ENCODE measurements at places on chromosomes 1 and 21. TPM values are rescaled to one million over a fixed set of nuclear protein-coding genes. Genes with fewer than 3 reads are reported as not detected.

DNA sequence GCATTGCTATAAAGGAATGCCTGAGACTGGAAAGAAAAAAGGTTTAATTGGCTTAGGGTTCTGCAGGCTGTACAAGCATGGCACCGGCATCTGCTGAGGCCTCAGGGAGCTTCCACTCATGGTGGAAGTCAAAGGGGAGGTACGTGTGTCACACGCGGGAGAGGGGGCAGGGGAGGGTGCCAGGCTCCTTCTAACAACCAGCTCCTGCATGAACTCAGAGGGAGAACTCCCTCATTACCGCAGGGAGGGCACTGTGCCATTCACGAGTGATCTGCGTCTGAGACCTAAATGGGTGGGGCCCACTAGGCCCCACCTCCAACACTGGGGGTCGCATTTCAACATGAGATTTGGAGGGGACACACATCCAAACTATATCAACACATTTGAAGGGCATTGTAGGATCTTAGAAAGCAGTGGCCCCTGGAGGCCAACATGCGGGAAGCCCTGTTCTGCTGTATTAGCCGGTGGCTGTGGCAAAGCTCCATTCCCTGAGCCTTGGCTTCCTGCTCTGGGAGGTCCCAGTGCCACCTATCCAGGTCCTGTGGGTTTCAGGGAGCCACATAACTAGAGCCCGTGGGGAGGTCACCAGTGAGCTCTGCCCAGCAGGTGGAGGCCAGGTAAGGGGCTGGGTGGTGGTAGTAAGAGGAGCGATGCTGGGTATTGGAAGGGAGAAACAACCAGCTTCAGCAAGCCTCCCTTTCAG lies 10.0 kb downstream of the WNT3A start:
- DNase-seq: no peak

- no peak for DNase-seq
These were observed 181.4 kb downstream of the NRIP1 start for GRCh38 chr21:14883351-14883750.

DNA sequence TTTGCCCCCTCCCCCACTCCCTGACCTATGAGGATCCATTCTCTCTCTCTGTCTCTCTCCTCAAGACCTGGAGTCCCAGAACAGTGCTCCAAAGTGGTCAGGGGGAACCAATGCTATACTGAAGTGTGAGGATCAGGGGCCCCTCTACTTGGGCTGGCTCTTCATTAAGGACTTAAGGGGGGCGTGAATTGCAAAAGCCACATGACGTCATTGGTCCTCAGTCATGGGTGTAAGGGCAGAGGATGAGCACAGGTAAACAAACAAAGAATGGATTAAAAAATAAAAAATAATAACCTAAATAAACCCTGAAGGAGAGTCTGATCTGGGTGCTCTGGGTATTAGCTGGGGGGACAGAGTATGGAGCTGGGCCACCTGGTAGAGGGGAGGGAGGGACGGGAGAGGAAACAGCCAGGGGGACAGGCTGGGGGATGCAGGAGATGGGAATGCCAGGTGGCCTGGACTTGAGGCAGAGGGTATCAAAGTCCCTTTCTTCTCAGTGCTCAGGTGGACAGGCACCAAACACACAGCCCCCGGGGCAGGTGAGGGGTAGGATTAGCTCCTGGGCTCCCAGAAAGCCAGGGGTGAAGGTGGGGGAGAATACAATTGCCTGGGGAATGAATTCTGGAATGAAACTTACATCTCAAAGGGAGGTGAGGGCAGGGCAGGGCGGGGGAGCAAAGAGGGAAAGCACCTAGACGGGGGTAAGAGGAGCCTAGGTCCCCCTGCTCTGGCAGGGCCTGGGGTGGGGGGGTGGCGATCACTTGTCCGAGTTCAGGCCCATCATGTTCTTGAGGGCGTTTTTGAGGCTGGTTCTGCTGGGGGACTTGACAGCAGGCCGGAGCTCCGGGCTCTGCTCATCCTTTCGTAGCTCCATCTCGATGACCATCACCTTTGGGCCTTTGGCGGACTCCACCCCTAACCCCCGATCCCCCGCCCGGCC lies 4.6 kb downstream of the MPZ start:
- DNase-seq: no peak

ANKRD65 gene
- 3.2 TPM for total RNA-seq

DNA sequence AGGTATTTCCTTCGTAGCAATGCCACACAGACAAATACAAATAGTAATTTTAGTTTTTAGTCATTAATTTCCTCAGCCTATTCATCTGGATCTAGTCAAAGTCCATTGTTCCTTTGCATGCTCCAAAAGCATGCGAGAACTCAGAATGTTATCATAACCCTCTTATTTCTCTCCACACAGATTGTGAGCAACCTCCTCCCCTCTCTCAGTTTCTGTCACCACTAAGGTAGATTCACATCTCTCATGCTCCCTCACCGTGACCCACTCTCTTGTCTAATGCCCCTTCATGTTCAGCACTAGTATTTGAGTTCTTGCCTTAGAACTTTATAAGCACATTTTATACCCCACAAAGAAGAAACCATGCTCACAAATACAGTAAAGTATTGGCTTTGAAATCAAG lies 582.4 kb downstream of the PLA2G4A start:
- DNase-seq: no peak

TEX38 gene
- not detected for total RNA-seq

NBPF9 gene
- 17.2 TPM for total RNA-seq

- no peak for DNase-seq
These were observed 99.1 kb upstream of the ARTN start for GRCh38 chr1:43834280-43835081.

GRCh38 chr21:43317959-43318358 lies 109.0 kb downstream of the SIK1 start:
- DNase-seq: no peak

DNA sequence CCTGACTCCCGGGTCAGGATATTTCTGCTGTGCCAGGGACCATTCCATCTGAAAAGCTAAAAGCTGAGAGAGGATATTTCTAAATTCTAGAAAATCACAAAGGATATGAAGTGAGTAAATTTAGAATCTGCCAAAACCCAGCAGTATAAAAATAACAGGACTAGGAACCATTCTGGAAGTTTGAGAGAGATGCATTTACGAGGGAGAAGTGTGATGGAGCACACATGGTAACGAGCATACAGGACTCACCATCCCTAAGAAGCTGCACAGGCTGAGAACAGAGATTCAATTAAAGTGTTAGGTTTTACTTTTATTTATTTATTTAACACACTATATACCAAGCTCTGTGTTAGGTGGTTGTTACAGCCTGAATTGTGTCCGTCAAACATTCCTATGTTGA lies 116.3 kb downstream of the GLUL start:
- DNase-seq: no peak

EVI5 gene
- total RNA-seq: 29.7 TPM

OR10T2 gene
- not detected for total RNA-seq

- DNase-seq: no peak
These were observed 26.6 kb downstream of the NIBAN1 start for GRCh38 chr1:184947497-184948256.

GRCh38 chr1:212637902-212638301 lies 29.3 kb downstream of the ATF3 start:
- DNase-seq: no peak

DNA sequence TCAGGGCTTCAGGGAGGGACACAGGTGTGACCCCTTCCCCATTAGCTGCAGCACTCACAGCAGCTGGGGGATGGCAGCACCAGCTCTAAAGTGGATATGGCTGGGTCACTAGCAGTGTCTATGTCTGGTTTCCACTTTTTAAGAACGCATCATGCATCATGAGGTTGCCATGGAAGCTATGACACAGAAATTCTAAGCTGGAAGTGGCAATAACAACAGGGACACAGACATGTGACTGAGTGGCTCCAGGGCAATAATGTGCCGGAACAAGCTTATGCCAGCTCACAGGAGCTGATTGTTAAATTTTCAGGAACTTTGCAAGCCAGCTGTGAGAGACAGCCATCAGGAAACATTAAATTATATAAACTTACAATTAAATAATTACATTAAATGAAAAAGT lies 51.2 kb upstream of the NFASC start:
- no peak for DNase-seq

DNA sequence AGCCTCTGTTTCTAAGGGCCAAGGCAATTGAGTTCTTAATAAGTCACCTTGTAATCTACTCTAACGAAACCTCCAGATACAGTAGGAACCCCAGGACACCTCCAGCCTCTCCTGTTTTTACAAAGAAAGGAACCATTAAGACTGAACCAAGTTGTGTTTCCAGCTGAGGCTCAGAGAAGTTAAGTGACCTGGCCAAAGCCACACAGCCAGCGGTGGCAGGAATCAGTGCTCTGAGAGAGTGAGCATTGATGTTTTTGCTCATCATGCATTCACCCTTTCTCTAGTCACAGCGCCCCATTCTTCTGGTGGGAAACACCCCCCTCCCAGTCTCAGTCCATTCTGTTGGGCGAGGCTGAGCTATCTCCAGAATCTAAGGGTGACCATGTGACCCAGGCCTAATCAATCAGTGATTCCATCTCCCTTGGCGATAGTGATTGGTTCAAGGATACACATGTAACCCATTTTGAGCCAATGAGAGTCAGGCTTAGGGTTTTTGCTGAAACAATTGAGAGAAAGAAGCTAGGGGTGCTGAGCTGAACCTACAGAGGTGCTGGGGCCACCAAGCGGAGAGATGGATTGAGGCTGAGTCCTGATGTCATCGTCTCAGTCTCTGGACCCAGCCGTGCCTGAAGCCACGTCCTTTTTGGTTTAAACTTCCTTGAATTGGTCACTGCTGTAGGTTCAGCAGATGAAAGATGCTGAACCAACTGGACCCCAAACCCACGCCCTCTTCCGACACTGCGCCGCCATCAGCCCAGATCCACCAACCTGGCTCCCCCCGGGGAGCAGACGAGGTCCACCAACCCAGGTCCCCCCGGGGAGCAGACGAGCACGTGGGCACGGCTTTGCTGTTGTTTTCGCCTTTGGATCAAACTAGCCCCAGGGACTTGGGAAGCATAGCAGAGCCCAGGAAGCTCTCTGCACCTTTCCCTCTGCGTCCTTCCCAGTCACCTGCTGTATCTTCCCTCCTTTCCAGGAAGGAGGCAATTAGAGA lies 28.0 kb upstream of the RERE start:
- DNase-seq: no peak

DNA sequence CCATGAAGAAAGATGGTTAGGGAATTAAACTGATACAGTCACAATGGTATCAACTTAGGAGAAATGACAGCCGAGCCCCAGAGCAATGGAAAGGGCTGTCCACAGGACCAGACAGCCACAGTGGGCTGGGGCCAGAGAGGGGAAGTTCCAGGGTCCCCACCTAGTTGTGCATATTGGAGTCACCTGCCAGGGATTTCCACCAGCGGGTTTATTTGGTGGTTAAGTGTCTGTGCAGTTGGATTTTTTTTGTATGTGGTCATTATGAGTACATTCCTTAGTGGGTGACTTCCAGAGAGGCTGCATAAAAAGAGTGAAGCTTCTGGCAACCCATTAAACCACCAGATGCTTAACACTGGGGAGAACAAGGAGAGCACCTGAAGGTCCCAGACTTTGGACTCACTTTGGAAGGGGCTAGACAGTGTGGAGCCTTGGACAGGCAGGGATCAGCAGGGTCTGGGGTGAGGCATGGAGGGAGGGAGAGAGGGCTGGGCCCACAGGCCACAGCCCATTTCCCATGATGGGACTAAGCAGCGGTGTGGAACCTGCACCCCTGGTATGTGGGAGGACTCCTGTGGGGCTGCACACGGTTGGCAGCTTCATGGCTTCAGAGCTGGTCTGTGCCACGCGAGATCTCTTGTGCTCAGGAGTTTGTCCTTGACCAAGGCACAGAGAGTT lies 7.8 kb upstream of the PTTG1IP start:
- no peak for DNase-seq

DNA sequence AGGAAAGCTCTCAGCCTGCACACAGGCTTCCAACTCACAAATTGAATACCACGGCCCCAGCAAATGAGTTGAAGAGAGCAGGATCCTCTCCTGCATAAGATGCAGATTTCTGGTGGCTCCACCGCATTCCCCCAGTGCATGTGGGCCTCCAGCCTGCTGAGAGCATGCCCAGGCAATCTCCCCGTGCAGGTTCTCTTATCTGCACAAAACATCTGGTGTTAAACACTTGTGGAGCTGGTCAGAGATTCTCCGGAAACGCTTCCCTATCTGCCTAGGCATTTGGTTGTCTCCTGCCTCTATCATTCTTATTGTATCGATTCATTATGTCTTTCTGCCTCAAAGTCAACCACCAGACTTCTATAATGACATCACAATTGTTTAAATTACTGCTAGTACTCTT lies 1349.0 kb upstream of the B3GALT2 start:
- DNase-seq: no peak

DNA sequence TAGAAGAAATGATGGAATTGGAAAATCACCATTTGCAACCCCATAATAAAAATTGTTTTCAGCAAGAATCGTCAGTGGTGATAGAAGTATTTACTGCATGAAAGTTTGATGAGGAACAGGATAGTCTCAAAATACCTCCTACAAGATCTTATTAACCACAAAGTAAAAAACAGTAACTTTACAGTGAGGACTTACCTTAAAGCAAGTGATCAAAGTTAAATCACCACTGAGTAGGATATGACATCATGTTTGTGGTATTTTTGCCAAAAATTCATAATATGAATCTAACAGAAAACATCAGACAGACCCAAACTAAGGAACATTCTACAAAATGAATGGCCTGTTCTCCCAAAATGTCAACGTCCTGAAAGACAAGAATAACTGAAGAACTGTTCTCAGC lies 19.9 kb downstream of the ALDH9A1 start:
- no peak for DNase-seq

GRCh38 chr1:155940482-155940992 lies 901 bp upstream of the RXFP4 start:
- no peak for DNase-seq

NPHS2 gene
- not detected for total RNA-seq

GRCh38 chr1:181174861-181175260 lies 86.4 kb downstream of the IER5 start:
- DNase-seq: no peak

- DNase-seq: no peak
These were observed 38.2 kb upstream of the RIPK4 start for GRCh38 chr21:41805038-41805437.

MYOC gene
- 19.4 TPM for total RNA-seq

DNA sequence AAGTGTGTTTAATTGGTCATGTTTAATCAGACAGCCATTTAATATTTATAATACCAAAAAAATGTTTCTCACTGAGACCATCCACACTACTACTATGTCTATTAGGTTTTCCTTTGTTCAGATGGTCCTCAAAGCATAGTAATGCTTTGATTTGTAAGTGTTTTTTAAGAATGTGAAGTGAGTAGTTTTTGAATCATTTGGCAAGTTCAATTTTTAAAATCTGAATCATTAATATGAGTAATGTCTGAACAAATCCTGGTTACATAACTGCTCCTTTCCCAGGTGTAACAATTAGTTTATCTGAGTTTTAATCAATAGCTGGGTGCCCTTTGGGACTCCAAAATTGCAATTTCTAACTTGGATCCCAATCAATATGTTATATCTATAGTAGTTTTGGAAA lies 23.5 kb upstream of the RPL5 start:
- no peak for DNase-seq

- DNase-seq: no peak
These were observed 1.2 kb upstream of the BNIPL start for GRCh38 chr1:151035167-151035566.

Measured in vagina (tissue), 2 donors.